SJSA1 (cell line): ENCODE measurements at places on chromosomes 11 and 22.

DNA sequence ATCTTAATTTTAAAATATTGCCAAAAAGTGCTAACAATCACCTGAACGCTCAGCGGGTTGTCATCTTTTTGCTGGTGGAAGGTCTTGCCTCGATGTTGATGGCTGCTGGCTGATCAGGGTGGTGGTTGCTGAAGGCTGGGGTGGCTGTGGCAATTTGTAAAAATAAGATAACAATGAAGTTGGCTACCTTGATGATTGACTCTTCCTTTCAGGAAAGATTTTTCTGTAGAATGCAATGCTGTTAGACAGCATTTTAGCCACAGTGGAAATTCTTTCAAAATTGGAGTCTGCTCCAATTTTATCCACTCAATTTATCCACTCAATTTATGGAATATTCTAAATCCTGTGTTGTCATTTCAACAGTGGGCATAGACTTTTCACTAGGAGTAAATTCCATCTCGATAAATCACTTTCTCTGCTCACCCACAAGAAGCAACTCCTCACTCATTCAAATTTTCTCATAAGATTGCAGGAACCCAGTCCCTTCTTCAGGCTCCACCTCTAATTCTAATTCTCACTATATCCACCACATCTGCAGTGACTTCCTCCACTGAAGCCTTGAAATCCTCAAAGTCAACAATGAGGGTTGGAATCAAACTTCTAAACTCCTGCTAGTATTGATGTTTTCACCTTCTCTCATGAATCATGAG, 78.8 kb downstream of the LINC01488 start:
- DNase-seq = no peak

GRCh38 chr11:2380807-2381350, 3.8 kb downstream of the CD81 start:
- no peak for DNase-seq

DNA sequence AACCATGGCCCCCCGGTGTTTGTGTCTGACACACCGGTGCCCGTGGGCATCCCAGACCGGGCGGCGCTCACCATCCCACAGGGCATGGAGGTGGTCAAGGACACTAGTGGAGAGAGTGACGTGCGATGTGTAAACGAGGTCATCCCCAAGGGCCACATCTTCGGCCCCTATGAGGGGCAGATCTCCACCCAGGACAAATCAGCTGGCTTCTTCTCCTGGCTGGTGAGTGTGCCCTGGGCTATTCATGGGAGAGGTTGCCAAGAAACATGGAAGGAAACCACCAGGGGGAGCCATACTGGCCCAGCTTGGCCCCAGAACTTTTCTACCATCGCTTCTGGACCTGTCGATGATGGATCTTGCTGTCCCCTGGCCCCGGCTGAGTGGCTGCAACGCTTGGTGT, 36.5 kb downstream of the PRDM11 start:
- DNase-seq = no peak

- DNase-seq = no peak
These were observed 9.7 kb upstream of the LRRC10B start for GRCh38 chr11:61498767-61499341.

DNA sequence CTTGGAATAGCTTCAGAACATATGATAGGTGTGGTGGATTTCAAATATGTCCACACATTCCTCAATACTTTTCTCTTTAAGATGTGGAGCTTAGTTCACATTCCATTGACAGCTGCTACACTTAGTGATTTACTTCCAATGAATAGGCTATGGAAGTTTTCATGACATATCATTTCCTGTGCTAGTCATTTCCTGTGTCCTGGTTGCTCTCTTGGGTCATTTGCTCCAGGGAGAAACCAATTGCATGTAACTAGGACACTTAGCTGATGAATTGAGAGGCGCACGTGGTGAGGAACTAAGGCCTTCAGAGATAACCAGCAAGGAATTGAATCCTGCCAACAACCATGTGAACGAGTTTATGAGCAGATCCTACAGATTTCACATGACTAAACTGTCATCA, 120.9 kb downstream of the SLC17A6 start:
- no peak for DNase-seq

DNA sequence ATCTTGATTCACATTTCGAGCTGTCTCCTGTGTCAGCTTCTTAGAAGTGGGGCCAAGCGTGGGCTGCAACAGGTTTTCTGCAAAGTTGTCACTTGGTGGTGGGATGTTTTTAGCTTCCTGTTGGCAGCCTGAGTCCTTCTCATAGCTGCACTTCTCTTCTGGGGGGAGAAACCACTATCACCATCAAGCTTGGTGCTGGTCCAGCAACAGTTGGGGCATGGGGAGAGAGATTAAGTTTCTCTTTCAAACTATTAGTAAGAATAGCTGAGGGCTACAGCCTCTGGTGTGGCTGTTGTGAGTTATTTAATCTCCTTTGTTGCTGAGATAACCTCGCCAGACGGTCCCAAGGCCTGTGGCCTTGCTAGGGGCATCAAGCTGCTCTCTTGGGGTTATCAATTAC, 123.3 kb upstream of the CRYBB3 start:
- no peak for DNase-seq

GRCh38 chr11:47881145-47881544, 33.0 kb upstream of the NUP160 start:
- no peak for DNase-seq

DNA sequence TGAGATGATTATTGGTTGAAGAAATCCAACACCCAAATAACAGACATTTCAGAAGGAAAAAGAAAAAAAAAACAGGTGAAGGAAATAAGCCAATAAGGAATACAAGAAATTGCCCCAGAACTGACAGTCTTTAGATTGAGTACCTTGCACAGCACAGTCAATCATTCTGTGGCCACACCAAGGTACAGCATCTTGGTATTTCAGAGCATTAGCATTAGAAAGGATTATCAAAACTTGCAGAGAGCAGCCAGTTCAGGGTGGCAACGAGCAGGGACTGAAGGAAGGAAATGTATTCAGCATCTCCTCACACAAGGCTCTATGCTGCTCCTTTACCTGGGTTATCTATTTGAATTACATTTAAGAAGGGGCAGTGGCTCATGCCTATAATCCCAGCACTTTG, 2.1 kb downstream of the ADA2 start:
- no peak for DNase-seq

GRCh38 chr22:25098445-25099081, 101.1 kb upstream of the CRYBB3 start:
- DNase-seq = no peak

- no peak for DNase-seq
These were observed 2.6 kb upstream of the SLC7A4 start for GRCh38 chr22:21034989-21035388.

- no peak for DNase-seq
These were observed 51.6 kb downstream of the SMIM38 start for GRCh38 chr11:69207165-69207889.

DNA sequence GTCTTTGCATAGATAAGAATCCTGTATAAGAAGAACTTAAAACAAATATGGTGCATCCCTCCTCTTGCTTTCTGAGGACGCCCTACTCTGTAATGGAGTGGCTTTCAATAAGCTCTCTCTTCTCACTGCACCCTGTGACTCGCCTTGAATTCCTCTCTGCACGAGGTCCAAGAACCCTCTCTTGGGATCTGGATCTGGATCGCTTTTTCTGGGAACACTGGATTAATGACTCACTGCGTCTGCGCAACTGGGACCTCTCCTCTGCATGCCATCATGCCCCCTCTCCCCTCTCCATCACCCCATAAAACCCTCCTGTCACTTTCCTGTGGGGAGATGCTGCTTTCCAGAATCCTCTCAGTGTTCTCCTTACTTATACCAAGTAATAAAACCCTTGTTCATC, 15.1 kb upstream of the CABP2 start:
- no peak for DNase-seq

GRCh38 chr11:44267006-44267749, 42.8 kb downstream of the ALX4 start:
- no peak for DNase-seq

DNA sequence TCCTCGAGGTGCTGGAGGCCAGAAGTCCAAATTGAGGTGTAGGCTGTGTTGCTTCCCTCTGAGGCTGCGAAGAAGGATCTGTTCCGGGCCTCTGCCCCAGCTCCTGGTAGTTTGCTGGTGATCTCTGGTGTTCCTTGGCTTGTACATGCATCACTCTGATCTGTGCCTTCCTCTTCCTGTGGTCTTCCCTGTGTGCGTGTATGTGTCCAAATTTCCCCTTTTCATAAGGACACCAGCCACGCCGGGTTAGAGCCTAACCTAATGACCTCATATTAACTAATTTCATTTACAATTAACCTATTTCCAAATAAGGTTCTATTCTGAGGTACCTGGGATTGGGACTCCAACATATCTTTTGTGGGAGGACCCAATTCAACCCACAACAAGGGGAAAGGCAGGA, 21.5 kb downstream of the RIBC2 start:
- DNase-seq = no peak

DNA sequence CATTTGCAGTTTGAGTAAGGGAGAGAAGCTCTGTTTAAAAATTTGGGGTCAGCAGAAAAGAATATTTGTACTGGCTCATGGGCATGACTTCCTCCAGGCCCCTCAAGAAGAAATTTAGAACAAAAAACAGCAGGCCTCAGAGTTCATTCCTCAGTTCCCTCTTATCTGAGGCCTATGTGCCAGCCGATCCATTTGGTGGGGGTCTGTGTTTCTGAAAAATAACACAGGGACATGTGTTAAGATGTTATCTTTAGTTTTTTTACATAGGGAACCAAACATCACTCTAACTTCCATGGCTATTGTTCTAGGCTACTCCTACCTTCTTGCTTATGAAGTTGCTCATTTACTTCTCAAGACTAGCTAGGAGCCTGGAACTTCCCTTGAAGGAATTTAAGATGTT, 16.2 kb upstream of the HSD17B12 start:
- DNase-seq = no peak

DNA sequence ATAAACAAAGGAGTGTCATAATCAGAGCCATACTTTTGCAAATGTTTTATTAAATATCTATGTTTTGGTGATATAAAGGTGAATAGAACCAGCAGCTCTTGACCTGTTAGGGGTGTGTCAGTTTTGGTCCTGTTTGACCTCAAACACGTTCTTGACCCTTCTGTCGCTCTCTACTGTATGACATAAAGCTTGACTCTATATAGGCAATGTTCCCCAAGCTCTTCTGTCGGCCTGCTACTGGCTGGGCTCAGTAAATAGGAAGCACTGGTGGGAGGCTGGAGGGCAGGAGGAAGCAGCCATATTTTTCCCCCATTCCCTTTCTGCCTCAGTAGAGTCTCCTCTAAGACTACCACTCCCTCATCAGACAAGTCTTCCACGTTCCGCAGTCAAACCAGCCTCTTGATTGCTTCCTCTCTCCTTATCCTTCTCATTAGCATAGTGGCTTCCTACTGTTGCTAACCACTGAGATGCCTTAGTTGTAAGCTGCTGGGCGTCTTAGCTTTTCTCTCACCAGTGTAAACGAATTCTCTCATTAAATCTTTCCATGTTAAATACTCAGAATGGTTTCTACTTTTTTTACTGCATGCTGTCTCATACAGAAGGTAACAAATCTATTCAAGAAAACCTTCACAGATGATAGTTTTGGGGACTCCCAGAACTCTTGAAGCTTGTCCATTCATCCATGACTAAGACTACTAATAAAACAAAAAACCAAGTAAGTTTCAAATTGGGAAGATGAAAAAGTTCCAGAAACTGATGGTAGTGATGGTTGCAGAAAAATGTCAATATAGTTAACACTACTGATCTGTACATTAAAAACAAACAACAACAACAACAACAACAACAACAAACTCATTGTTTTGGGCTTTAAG, 3.3 kb downstream of the NPAT start:
- DNase-seq = no peak

DNA sequence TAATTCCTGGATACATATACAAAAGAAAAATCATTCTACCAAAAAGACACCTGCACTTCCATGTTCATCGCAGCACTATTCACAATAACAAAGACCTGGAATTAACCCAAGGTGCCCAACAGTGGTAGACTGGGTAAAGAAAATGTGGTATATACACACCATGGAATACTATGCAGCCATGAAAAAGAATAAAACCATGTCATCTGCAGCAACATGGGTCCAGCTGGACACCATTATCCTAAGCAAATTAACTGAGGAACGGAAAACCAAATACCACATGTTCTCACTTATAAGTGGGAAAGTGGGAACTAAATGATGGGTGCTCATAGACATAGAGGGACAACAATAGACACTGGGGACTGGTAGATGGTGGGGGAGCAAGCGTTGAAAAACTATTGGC, 4.5 kb downstream of the TRPM5 start:
- DNase-seq = no peak

DNA sequence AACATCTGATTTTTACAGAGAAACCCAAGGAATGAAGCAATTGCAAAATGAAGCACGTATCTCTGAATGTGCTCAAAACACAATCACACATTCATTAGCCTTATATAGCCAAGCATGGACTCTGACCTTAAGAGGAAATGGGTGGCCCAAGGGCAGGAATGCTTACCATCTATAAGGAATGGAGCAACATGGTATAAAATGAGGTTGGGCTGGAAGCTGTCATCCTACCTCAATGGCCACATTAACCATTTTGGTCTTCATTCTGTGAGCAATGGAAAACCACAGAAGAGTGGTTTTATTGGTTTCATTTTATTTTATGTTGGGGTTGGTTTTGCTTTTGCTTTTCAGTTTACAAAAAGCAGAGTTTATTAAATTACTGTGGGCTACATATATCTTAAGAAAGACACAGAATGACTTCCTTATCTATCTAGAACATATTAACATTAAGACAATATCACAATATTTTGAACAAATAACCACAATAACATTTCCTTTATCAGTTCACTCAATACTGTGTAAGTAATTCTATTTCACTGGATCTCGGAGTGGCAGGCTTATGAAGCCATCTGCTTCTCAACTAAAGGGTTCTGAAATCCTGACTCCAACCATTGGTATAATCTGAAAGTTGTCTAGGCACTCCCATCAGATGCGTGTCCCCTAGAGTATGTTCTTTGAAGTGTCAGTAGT, 10.8 kb upstream of the MS4A13 start:
- no peak for DNase-seq

- DNase-seq = no peak
These were observed 27.7 kb upstream of the PARVB start for GRCh38 chr22:43996170-43996980.

GRCh38 chr22:46250783-46251125, 661 bp upstream of the CDPF1 start:
- no peak for DNase-seq

DNA sequence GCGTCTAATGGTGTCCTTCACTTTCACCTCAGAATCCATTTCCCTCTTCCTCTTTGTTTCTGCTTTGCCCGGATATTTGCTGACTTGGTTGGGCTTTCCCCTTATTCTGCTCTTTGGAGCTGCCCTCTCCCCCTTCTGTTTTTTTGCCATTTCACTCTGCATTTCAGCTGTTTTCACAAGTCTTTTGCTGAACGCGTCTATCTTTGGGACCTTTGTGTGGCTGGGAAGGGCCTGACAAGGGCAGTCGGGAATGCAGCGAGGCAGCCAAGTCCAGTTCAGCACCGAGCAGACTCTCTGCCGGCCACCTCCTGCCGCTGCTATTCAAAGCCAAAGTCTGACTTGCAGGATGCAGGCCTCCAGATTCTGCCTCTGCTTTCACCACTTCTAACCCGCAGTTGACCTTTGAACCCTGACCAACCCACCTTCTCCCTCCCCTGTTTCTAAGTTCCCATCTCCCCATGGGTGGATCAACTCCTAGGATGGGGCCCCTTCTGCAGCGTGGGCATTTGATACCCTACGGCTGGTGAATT, 38.2 kb downstream of the FEZ1 start:
- DNase-seq = no peak
